ENCODE measurements at places on chromosomes 5 and 9. TPM values are rescaled to one million over a fixed set of nuclear protein-coding genes. Genes with fewer than 3 reads are reported as not detected.

DNA sequence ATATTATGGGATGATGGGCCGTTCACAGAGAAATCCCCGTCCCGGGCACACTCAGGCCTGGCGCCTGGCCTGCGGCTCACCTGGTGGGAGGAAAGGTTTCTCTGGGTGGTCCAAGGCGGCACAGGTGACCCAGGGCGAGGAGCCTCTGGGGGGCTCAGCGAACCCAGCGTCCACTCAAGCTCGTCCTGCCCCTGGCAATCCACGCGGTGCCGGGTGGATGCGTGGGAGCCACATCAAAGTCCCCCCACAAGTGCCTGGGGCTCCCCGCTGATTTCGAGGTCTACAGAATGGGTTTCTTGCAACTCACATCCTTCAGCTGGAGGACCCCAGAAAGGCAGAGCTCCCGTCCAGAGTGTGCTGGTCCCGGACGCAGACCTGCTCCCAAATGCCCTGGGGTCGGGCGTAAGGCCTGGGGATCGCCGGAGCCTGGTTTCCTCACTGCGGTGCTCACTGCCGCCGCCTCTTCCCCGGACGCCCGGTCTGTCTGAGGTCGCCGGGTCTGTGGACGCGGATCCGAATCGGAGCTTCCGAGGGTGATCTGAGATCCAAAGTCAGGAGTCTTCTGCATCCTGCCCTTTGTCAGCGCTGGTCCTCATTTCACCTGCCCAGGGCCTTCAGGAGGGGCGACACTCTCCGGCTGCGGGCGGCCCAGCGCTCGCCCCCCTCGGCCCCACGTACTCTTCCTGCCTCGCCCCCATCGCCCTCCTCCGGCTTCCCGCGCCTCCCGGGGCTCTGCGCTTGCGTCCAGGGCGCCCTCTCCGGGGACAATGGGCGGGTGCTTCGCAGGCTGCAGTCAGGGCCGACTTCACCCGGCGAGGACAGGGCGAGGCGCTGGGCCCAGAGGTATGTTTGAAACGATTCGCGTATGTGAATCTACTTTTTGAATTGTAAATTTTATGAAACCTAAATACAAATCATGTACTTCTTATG lies 20.0 kb upstream of the RUFY1 start:
- peak; percentile 41 for DNase-seq

- no peak for DNase-seq
These were observed 112.0 kb upstream of the KCNN2 start for GRCh38 chr5:114249823-114250222.

The PTGS1 gene
- 1.7 TPM for total RNA-seq

GRCh38 chr5:141834331-141834730 lies 43.9 kb downstream of the PCDH1 start:
- DNase-seq: no peak

- no peak for DNase-seq
These were observed 190.1 kb downstream of the GADD45G start for GRCh38 chr9:89794918-89795317.

GRCh38 chr5:115179394-115180164 lies 9.9 kb upstream of the TRIM36 start:
- DNase-seq: peak; percentile 8

Measured in LHCN-M2 (cell line).